ENCODE measurements at places on chromosomes 3 and 15.

GRCh38 chr3:55795746-55796145, 308.6 kb upstream of the WNT5A start:
- DNase-seq: no peak

DNA sequence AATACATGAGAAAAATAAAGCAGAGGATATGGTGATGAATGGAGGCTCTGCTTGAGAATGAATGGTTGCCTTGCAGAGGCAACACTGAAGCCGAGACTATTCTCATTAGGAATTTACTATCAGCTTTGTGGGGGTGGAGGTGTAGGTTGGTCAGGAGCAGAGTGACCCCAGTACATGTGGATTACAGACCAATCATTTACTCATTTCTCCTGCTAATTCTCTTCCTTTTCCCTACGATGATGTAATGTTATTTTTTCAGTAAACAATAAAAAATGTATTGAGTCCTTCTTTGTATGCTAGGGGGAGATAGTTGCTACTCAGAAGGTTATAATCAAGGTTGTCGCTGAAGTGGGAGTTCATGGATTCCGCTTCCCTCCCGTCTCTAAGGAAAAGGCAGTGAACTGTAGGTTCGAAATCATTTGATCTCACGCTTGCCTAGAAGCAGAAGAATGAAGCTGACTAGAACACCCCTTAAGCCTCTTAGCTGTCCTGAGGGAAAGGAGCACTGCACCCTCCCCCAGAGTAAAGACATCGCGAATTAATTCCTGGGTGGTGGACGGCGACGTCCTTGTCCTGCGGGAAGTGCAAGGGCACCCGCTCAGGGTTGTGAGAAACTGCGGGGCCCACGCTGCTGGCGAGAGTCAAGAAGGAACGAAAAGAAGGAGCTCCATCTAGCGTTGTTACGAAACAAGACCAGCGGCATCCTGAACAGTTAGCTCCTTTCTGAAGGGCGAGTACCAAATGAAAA, 213.2 kb upstream of the PFN2 start:
- peak; percentile 91 for DNase-seq

GRCh38 chr15:66864871-66865281, 162.8 kb downstream of the SMAD6 start:
- DNase-seq: no peak

DNA sequence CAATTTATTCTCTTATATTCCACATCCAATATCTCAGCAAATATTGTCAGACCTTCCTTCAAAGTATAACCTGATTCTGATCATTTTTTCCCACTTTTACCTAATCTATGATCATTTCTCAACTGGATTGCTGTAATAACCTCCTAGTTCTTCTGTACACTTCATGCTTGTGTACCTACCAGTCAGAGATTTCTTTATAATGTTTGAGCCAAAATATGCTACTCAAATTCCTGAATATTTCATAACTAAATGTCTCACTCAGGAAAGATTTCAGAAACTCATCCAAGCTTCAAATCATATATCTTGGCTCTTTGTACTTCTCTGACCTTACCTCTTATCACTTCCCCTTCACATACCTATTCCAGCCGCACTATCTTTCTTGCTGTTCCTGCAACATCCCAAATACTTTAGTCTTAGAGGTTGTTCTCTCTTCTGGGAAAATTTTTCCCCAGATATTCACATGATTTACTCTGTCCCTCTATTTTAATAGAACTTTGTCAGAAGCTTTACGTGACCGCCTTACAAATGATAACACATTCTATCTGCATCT, 20.0 kb downstream of the BCHE start:
- DNase-seq: no peak

- no peak for DNase-seq
Observed at GRCh38 chr3:41808152-41808551, 153.8 kb downstream of the ULK4 start.

DNA sequence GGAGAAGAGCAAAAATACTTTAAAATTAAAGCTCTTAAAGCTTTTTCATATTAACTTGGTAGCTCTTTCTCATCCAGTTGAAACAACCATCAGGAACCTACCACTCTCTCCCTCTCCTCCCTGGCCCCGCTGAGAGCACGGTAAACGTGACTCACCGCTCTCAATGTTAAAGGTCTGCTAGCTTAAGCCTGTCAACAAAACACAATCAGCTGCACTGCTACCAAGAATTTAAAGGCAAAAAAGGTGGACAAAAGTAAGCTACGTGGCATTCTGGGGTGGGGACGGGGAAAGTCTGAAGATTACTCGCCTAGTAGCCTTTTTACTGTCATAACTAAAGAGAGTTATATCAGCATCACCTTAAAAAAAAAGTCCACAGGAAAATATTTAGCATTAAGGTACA, 8.4 kb upstream of the GP5 start:
- no peak for DNase-seq

GRCh38 chr3:31668242-31668641, 135.5 kb downstream of the STT3B start:
- no peak for DNase-seq

- no peak for DNase-seq
Observed at GRCh38 chr15:90459368-90459767, 70.4 kb upstream of the CRTC3 start.

DNA sequence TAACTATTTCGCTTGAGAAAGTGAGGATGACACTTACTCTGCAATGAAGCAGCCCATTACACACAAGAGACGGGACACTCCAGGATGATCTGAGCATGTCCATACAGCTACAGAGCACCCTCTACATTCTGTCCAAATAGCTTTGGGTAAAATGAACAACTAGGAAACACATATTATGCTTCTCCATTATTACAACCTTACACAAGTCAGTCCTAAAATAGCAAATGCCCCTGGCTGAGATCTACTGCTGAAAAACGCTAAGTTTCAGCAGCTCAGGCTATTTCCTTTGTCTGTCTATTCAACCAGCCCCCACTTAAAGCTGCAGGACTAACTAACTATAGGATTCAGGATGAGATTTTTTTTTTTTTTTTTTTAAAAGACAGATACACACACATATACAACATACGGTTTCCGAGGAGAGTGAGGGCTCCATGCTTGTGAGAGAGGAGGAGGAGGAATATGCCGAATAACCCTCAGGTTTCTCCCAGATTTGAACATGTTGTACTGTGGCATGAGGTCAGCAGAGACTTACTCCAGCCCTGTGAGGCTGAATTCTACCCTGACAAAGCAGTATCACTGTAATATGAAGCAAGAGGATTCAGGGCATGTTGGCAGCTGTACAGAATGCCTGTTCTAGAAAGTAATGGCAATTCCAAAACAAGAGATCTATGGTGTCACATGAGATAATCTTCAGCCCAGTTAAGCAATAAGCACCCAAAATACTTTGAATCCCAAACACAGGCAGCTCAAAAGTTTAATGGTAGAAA, 117.3 kb upstream of the PLXND1 start:
- DNase-seq: no peak

- DNase-seq: no peak
Observed at GRCh38 chr3:126912027-126912422, 70.9 kb upstream of the PLXNA1 start.
